CD4-positive, alpha-beta T cell treated with Interleukin-17A for 1 hour (primary cell): ENCODE measurements at places on chromosomes 1 and 21.

DNA sequence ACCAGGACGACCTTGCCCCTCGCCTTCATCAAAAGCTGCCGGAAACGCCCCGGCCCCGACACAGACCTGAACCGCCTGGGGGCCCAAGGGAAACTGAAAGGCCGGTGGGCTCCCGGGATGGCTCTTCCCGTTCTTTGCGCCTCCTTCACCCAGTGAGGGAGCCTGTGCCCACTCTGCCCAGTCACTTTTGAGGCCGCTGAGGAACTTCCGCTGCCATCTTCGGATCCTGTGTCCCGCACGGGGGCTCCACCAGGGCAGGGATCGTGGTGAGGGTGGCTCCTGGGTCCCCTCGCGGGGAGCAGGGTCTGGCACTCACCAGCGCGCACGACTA, 104.0 kb downstream of the PPIAL4G start:
- no peak for DNase-seq

- DNase-seq: no peak
These were observed 14.2 kb upstream of the MYOM3 start for GRCh38 chr1:24126018-24126671.

DNA sequence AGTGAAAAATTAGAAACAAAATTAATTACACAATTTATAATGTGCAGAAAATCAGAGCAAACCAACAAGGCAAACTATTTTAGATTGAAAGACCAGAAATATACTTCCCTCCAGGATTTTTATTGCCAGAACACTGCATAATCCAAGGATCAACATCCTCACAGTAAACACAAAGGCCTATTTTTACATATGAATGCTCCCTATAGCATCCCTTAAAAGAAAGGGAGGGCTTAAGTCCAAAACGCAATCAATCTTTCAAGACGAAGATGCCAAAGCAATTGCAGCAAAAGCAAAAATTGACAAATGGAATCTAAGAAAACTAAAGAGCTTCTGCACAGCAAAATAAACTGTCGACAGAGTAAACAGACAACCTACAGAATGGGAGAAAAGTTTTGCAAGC, 18.6 kb upstream of the CHIA start:
- DNase-seq: no peak

- no peak for DNase-seq
These were observed 64.3 kb upstream of the RAB3GAP2 start for GRCh38 chr1:220336391-220337031.

GRCh38 chr1:90671741-90672140, 45.4 kb downstream of the BARHL2 start:
- DNase-seq: no peak

DNA sequence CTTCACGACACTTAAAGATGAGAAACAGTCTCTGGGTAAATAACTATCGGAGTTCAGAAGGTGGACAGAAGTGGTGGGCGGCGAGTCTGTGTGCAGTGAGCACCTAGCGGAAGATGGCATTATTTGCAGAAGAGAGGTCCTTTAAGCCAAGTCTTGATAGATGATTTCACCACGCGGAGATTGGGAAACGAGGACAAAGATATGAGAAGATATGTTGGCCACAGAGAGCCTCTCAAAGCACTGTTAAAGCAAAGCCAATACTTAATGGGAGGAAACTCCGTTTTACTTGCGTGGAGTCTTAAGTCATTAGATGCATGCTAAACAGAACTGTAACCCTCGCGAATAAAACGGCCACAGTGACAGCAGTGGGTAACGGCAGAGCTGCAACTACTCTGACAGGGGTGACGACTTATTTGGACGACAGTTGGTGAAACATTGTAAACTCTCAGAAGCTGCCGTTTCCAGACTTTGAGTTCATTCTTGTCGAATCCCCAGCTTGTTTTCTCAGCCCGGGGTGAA, 577 bp upstream of the CEP350 start:
- DNase-seq: peak; percentile 62

GRCh38 chr1:82485591-82486369, 685.0 kb downstream of the ADGRL2 start:
- DNase-seq: no peak
